ENCODE measurements at places on chromosomes 11 and 22.

DNA sequence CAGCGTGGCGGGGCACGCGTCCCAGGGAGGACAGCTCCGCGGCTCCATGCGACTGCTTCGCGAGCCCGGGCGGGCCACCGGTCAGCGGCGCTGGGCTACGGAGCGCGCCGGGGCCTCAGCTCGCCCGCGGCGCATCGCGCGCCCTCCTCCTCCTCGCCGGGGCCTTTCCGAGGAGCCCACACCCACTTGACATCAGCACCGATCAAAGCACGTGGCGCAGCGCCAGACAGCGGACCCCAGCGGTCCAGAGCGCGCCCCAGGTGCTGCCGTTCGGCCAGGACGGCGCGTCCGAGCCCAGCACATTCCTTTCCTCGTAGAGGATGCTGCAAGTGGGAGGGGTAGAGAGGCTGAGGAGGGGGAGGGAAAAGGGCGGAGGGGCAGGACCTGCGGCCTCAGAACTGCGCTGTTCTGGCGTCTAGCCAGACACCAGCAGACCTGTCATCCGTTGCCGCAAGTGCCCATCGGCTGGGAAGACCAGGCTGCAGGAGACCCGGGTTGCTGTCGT, 88.6 kb downstream of the PLEKHA7 start:
- DNase-seq: peak; percentile 65

DNA sequence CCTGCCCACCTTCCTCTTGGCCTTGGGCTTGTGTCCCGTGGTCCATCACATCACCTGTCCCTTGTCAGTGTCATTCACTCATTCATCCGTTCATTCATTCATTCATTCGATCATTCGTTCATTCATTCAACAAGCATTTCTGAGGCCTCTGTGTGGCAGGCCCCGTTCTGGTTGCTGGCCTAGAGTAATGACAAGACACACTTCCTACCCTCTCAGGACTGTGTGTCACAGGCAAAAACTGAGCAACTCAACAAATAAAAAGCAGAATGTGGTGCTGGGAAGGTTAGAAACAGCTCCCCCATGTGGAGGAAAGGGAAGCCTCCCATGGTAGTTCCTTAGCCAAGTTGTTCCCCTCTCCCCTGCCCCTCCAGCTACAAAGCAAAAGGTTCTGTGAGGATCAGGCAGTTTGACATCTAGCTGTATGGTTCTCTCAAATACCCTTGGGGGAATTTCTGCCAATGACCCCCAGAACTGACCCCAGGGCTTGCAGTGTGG, 1.6 kb upstream of the OMP start:
- DNase-seq: peak; percentile 72

- no peak for DNase-seq
Observed at GRCh38 chr11:88013508-88014065, 161.7 kb downstream of the RAB38 start.

- DNase-seq: no peak
Observed at GRCh38 chr22:36056980-36057379, 28.4 kb upstream of the RBFOX2 start.

- no peak for DNase-seq
Observed at GRCh38 chr22:29480512-29481264, 670 bp downstream of the NEFH start.

DNA sequence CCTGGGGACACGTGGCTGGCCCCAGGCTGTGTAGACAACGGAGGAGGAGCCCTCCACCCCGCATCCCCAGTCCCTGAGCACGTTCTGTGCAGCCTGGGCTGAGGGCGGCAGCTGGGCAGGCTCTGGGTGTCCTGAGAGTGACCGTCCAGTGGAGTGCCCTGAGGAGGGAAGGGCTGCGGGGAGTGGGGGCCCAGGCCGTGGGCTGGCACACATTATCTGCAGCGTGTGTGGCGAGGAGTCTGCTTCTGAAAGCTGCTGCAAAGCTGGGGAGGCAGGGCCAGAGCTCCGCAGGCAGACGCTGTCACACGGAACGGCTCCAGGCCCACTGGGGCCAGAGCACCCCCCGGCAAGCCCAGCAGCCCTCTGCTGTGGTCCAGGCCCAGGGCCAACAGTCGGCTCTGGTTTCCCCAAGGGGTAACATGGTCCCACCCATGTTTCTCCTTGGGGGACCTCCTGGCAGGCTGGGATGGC, 835 bp upstream of the ANO9 start:
- no peak for DNase-seq

GRCh38 chr22:40396882-40397281, 26.5 kb downstream of the SGSM3 start:
- DNase-seq: peak; percentile 94

Data from HT-29 (cell line).